ENCODE measurements at places on chromosomes 5 and 9.
A peak's percentile ranks its signal among the peaks of the same experiment; 100 is the strongest.

DNA sequence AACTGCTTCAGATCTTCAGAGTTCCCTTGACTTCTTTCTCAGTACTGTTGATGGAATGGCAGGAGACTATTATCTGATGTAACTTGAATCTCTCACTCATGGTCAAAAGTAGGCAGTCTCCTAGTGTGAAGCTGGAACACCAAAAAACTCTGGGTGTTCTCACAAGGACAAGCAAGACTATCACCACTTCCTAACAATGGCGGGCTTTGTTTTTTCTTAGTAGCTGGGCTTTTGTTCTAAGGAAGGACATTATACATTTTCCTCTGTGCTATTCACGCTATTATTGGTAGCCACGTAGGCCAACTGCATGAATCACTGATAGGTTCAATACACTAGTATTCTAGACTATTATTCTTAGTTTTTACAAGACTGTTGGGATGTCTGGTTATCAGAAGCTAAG lies 67.7 kb upstream of the ATG10 start:
- no peak for DNase-seq

DNA sequence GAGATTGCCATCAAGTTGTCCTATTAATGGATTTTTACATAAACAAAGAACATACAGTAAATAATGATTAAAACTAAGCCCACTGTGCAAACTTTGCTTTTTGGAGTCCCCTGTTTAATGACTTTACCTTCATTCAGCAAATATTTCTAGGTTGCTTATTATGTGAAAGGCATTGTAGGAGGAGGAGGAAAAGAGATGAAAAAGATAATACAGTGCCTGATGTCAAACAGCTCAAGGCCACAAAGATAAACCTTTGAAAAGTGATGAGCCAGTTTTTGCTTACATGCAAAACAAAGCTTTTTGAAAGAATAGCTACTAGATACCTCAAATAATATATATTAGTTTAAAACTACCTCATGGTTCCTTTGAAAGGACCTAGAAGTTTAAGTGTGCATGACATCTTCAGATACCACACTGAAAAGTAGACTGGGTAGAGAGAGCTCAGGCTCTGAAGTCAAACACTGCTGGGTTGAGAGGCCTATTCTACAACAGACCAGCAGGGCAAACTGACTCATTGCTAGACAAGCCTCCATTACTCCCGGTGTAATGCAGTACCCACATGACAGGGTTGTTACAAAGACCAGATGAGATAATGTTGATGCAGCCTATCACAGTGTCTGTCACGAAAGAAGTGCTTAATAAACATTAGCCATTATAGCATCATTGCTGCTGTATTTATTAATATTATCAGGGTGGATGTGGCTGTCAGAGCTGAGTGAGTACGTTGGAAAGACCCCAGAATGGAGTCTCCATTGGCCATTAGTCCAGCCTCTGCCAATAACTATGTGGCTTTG lies 11.8 kb downstream of the DEPDC1B start:
- peak; percentile 80 for DNase-seq

DNA sequence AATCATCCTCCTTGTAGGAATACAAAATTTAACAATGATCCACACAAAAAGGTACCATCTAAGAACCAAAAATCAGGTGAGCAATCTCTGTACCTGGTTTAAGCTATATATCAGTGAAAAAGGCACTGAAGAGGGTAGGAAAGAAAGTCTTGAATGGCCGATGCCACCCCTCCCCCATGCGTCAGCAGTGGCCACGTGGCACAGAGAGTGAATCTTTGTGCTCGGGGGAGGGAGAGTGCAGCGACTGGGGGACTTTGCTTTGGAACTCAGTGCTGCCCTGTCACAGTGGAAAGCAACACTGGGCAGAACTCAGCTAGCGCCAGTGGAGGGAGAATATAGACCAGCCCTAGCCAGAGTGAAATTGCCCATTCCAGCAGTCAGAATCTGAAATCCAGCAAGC lies 28.3 kb upstream of the PDE4D start:
- no peak for DNase-seq

DNA sequence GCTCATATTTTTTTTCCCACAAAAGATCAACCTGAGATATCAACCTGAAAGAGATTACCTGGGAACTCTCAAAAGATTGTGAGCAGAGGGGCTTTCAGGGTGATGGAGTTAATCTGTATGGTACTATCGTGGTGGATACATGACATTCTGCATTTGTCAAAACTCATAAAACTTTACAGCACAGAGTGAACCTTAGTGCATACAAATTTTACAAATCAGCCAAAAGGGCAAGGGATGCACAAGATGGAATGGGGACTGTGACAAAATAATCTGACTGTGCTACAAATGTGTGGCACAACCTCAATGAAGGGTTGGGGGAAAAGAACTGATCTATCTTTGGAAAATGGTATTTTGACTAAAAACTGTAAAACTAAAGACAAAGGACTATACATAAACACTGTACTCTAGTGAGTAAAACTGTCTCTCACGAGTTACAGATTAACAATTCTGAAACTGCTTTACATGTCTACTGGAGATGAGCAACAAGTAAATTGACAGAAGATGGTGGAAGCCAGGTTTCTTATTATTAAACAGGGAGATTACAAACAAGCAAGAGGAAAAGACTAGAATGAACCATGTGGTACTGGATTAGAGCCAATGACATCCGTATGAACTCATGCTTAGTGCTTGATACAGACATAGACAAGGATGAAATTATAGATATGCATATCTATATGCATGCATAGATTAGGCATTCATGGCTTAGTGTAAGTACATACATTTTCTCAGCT lies 24.8 kb upstream of the RLN1 start:
- DNase-seq = peak; percentile 40

GRCh38 chr9:22054076-22054475 lies 45.0 kb upstream of the CDKN2B start:
- no peak for DNase-seq

DNA sequence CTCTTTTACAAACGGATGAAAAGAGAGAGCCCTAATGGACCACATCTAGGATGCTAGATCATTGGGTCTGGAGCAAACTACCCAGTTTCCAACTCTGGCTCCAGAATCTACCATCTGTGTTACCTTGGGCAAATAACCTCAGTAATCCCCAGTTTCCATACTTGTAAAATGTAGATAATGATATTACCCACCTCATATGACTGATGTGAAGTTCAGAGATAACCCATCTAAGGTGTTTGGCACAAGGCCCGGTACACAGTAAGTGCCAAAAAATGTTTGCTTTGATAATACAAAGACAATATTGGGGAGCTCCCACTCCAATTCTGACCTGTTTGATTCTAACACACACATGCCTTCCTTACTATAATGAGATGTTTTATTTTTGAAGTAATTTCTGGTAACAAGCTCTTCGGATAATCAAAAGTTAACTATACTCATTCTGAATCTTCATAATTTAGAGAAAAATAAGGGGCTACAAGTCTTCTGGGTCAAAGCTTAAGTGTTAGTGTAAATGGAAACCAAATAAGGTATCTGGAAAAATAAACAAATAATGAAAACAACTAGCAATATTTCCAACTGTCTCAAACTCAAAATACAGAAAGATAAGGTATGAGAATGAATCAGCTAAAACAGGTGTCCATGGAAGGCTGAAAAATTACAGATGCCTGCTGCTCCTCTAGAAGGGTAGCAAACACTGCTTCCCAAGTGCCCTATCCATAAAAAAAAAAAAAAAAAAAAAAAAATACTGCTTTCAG lies 30.4 kb downstream of the ELL2 start:
- DNase-seq = no peak

GRCh38 chr9:105883847-105884246 lies 189.5 kb downstream of the TMEM38B start:
- no peak for DNase-seq

- DNase-seq = no peak
Observed at GRCh38 chr5:176743136-176743861, 67.1 kb upstream of the UNC5A start.

DNA sequence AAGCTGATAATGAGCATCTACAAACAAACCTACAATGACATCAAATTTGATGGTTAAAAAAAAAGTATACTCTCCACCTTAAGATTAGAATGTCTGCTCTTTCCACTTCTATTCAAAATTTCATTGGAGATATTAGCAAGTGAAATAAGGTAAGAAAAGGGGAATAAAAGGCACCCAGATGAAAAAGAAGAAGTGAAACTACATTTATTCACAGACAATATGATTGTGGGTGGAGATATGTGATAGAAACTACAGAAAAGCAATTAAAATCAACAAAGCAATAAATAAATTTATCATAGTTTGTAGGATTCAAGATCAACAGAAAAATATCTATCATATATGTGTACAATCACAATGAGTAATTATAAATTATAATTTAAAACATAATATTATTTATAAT lies 395.1 kb upstream of the CCNH start:
- DNase-seq = no peak

DNA sequence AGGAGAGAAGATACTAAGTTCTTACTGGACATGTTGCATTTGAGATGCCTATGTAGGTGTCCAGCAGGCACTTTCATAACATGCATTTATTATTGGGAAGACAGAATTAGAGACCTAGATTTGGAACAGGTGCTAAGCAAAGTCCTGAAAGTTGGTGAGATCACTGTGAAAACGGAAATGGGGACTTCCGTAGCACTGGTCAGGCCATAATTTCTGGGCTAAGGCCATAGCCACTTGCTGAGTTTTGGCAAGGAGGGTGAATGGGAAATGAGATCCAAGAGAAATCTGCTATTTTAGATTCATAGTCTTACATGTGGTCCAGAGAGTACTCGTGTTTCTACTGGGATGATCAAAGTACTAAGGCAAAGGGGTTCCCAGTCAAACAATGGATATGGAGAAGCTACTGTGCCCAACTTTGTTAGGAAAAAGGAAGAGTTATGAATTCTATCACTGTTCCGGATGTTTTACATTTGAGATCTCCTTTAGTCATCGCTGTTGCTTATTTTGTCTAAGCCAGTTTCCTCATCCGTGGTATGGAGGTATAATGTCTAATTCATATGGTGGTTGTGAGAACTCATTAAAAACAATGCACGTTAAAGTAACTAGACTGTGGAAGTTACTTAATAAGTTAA lies 33.4 kb downstream of the TEK start:
- no peak for DNase-seq

Data from HCEC 1CT (cell line).